ENCODE measurements at places on chromosomes 6 and 20.
A peak's percentile ranks its signal among the peaks of the same experiment; 100 is the strongest.

DNA sequence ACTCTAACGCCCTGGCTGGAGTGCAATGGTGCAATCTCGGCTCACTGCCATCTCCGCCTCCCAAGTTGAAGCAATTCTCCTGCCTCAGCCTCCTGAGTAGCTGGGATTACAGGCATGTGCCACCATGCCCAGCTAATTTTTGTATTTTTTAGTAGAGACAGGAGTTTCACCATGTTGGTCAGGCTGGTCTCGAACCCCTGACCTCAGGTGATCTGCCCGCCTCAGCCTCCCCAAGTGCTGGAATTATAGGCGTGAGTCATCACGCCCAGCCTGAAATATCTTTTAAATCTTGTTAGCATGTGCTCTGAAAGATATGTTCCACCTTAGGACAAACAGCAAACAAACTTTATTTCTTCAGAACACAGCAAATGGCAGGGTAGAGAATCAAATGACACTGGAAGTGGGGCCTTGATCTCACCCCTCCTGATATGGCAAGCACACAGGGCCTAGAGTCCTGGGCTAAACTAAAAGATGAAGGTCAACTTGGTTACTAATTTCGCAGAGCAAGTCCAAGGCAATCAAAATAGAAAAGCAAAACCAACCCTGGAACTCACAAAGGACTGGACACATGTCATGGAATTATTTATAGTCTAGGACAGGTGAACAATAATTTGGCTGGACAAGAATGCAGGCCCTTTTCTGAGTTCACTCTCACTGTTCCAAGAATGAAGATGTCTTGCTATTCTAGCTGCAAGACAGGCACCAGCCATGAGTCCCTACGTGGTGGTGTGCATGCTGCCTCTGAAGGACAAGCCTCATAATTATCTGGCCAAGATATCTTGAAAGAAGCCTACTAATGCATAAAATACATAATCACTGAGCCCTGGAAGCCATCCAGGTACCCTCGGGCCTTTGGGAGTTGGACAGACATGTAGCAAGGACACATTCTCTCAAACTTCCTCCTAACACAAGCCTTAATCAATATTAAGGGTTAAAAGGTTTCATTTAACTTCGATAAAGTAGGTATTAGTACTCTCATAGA is 35.6 kb downstream of the B4GALT5 start:
- no peak for DNase-seq

DNA sequence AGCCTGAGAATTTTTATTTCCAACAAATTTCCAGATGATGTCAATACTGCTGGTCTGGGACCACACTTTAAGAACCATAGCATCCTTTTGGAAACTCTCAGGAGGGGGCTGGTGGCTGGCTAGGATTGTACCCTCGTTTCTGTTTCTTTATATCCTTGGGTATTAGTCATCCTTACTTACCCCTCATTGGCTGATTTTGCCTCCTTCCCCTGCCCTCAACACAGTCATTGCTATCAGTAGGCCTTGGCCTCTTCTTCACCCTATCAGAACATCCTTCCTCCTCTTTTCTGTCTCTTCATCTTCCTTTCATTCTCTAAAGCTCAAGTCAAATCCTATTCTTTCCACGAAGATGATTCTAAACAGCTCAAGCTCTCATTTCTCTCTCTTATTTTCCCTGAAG is 148.5 kb downstream of the ELOVL4 start:
- DNase-seq = no peak

GRCh38 chr6:75283907-75284631 is 523 bp downstream of the TMEM30A start:
- no peak for DNase-seq

DNA sequence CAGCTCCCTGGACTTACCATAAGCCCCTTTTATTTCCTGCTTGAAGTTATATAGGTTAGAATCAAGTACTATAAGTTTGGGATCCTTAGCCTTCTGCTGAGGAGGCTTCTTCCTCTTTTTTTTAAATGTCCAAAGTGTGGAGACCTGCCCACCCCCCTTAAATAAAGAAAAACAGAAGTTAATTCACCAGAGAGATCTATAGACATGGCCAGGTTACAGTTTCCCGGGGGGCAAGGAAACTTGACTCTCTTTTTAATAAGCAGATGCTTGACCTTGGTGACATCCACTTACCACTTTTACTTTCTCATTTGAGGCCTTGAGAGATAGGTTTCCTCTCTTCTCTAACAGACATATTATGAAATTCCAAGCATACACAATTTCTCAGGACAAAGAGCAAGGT is 88.3 kb downstream of the BMP2 start:
- DNase-seq = no peak

DNA sequence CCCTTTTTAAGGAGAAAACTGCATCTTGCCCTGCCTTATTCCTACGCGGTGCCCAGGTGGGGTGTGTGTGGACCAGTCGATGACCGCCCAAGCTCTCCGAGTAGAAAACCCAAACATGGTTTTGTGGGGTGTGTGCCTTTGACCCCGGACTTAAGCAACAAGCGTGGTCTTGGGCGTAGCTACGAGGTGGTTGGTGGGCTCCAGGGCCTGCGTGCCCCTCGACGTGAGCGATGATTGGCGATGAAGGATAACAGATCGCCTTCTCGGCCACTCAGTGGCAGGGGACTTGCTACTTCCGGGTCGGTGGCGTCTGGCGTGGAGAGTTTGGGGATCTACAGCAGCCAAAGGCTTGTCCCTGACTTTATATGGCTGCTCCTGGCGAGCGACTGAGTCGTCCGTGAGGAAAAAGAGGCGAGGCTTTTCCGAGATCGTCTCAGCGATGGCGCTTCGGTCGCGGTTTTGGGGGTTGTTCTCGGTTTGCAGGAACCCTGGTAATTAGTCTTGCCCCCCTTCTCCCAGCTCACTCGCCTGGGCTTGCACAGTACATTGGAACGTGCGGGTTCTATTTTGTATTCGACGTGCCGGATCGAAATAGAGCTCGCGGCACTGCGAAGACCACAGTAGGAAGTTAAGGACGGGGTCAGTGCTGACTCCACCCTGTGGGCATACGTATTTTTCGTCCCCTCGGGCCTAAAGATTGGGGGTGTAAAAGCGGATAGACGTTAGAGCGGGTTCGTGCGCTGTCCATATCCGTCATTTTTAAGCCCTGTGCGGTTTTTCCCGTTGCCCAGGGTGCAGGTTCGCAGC is at the start of gene MRPL18:
MRPL18 (plus strand) TSS at position 319 of the 807 bp plus-strand sequence; CDS start at position 440, 121 bp downstream.
- peak; percentile 93 for DNase-seq

DNA sequence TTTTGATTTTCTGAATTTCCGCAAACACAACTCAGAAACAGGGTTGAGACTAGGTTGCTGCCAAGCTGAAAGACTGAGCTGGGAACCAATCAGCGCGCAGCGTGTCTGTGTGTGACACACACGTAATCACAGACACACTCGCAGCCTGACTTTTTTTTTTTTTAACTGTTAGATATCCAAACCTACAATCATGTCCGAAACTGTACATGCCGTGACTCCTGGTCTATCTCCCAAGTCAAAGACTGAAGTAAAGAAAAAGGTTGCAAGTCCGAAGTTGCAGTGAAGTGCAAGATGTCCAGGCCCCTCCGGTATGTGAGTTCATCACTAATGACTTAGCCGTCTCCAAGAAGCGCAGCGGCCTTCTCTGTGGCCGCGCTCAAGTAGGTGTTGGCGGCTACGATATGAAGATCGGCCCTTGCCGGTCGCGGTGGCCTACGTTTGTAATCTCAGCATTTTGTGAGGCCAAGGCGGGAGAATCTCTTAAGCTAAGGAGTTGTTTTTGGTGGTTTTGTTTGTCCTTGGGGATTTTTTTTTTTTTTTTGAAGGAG is 108.2 kb downstream of the HFE start:
- peak; percentile 87 for DNase-seq

DNA sequence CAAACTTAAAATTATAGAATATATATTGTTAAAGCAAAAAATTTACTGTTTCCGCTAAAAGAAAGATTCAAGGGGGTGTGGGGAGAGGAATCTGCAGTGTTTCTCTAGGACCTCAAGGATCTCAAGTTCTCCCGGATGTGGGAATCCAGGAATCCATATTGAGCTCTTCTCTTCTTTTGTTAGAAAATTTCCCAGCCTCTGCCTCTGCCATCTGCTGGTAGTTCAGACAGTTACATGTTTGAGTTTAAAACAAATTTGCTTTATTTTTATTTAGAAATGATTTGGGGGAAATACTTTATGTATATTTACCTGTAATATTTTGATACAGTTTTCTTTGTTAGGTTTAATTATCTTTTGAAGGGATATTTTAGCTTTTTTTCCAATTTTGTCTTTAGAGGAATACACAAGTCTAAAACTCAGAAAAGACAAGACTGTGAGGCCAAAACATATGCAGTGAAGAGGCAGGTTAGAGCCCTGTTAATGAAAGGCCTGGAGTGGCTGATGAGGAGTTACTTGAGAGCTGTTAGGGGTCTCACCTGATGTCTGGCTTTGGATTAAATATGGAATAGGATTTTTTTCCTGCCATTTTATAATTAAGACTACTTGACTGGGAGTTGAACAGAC is 268.8 kb downstream of the ARID1B start:
- no peak for DNase-seq

Data from AG09309 (cell line).